ENCODE measurements at places on chromosomes 11 and 22. TPM values are rescaled to one million over a fixed set of nuclear protein-coding genes. Genes with fewer than 3 reads are reported as not detected.

Gene ME3
- 0.42 TPM for polyA plus RNA-seq

GRCh38 chr22:22843848-22844247 is 43.8 kb upstream of the IGLL5 start:
- H3K4me3 ChIP-seq = no peak overlapping the region
- no peaks in the 10 kb centered on the region for H3K27me3 ChIP-seq
- H3K4me1 ChIP-seq = peaks cover 4% of the 10 kb centered on the region
- no peak for DNase-seq

- no peaks in the 10 kb centered on the region for H3K27me3 ChIP-seq
- no peaks in the 10 kb centered on the region for H3K36me3 ChIP-seq
These were observed 545.7 kb upstream of the B3GAT1 start for GRCh38 chr11:134957540-134958335.

- H3K27me3 ChIP-seq = no peaks in the 10 kb centered on the region
- DNase-seq = no peak
- H3K36me3 ChIP-seq = no peaks in the 10 kb centered on the region
- H3K4me3 ChIP-seq = no peak overlapping the region
- H3K4me1 ChIP-seq = no peaks in the 10 kb centered on the region
These were observed 119.1 kb downstream of the WT1 start for GRCh38 chr11:32316232-32316631.

Gene CHRM4
- polyA plus RNA-seq = not detected
